Progenitor cell of endocrine pancreas (in vitro differentiated cells): ENCODE measurements at places on chromosomes 1 and 21.

- DNase-seq: no peak
These were observed 23.5 kb downstream of the GJA4 start for GRCh38 chr1:34816332-34816731.

DNA sequence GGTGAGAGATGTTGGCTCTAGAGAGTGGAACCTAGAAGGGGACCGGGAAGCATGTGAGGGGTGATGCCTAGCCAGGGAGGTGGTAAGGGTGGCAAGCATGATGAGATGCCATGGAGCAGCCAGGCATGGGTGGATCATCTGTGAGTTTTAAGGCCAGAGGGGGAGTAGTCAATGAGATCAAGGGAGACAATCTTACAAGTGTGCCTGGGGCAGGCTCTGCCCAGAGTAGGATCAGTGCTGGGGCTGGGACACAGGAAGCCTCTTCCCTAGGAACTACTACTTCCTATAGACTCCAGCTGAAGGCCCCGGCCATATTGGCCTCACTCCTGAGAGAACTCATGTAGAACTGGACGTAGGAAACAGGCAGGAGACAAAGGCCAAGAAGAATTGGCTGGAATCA lies 192.4 kb upstream of the CSF3R start:
- DNase-seq: no peak

- DNase-seq: no peak
These were observed 1079.8 kb downstream of the ADGRL2 start for GRCh38 chr1:82880506-82880905.

- no peak for DNase-seq
These were observed 25.4 kb upstream of the S100A7 start for GRCh38 chr1:153485863-153486262.

- no peak for DNase-seq
These were observed 621.2 kb upstream of the PRMT6 start for GRCh38 chr1:106435269-106435668.

- no peak for DNase-seq
These were observed 9.1 kb upstream of the GPR88 start for GRCh38 chr1:100528871-100529270.

DNA sequence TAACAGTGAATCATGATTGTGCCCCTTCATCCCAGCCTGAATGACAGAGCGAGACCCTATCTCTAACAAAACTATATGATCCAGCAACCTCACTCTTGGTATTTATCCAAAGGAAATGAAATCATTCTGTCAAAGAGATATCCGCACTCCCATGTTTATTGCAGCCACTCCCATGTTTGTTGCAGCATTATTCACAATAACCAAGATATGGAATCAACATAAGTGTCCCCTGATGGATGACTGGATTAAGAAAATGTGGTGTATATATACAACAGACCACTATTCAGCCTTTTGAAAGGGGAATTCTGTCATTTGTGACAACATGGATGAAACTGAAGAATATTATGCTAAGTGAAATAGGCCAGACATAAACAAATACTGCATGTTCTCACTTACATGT lies 44.4 kb downstream of the TRMT1L start:
- DNase-seq: no peak

DNA sequence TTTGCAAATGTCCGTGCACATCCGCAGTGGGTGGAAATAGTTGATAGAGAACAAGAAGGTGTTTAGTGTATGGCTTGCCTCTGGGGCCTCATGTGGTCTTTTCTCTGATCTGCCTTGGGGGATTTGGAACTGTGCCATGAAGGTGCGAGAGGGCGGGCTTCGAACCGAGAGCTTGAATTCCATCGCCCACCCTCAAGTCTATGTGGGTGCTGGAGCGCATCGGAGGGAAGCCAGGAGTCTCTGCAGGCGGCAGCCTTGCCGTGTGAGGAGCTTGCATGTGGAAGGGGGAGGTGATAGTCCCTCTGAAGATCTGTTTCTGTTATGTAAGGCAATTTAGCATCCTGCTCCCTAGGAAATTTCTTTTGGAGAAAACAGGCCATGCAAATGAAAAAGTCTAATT lies 119.6 kb downstream of the HUNK start:
- no peak for DNase-seq

GRCh38 chr1:153396461-153396860 lies 5.6 kb upstream of the S100A8 start:
- no peak for DNase-seq

DNA sequence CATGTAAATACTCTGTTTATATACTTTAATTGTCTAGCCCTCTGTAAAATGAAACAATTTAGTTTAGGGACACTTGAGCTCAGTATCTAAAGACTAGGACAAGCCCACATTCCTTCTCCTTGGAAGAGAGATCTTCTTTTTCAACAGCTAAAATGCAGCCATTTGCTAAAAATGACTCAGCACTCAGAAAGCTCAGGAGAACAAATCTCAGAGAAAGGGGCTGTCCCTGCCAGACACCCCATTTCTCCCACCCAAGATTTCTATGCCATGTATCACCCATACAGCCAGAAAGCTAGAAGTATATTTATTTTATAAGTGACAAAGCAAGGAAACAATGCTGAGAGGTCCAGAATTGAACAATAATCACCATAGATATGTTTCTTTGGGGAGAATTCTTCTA lies 23.2 kb upstream of the PRDX6 start:
- no peak for DNase-seq
